ENCODE measurements at places on chromosomes 13 and 19.

DNA sequence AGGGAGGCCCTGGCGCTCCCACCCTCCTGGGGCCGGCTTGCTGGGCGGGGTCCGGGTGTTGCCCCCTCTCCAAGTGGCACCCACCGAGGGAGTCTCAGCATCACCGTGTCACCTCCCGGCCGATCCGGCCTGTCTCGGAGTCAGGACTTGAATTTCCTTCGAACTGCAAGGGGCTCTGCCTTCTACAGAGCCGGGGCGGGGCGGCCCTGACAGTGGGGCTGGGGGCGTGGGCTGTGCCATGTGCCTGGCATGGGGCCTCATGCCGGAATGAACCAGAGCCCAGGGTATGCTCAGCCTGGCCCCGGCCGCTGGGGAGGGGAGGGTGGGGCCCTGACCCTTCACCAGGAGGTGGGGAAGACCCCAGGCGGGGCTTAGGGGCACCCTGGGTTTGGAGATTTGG, 47.0 kb upstream of the TCF3 start:
- DNase-seq = no peak

DNA sequence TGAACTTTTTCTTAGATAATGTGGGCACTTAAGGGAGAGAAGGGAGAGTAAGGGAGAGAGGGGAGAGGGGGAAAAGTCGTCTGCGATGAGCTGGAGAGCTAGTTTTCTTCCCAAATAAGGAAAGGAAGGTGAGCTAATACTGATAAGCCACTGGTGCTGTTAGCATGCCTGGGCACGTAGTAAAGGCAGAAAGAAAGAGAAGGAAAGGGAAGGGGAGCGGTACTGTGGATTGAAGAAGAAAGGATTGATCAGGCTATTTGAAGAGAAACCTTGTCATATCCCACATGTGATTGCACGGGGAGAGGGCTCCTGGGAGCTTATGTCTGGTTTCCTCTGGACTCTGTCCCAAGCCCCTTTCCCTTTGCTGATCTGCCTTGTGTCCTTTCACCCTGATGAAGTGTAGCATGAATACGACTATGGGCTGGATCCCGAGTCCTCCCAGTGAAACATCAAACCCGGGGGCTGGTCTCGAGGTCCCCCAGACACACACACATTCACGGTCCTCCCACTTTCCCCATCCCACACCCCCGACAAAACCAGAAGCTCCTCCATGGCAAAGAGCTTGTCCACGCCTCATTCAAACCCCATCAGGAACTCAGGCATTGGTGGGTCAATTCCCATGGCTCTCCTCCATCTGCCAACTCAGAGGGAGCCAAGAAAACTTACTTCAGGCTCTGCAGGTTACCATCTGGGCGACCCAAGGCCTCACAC, 30.6 kb downstream of the NLRP13 start:
- no peak for DNase-seq

- DNase-seq = no peak
Observed at GRCh38 chr19:1811942-1812425, at the start of gene ATP8B3. ATP8B3 (minus strand) TSS chr19:1812276; CDS start chr19:1811736, 540 bp downstream.

DNA sequence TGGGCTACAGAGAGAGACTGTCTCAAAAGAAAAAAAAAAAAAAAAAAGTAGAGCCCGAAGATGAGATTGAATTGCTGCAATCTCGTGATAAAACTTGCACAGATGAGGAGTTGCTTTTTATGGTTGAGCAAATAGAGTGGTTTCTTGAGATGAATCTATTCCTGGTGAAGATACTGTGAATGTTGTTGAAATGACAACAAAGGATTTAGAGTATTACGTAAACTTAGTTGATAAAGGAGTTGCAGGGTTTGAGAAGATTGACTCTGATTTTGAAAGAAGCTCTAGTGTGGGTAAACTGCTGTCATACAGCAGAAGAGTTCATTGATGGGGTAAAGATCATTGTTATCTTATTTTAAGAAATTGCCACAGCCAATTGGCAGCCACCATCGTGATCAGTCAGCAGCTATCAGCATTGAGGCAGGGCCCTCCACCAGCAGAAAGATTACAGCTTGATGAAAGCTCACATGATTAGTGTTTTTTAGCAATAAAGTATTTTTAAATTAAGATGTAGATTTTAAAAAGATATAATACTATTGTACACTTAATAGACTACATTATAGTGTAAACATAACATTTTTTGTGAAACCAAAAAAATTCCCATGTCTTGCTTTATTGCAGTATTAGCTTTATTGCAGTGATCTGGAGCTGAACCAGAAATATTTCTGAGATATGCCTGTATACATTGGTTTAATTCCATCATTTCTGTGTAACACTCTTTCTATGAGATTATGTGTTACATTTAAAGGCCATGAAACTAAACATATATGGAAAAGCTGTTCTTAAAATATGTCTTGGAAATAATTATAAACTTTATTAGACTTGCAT, 43.1 kb downstream of the ZMYM2 start:
- no peak for DNase-seq

DNA sequence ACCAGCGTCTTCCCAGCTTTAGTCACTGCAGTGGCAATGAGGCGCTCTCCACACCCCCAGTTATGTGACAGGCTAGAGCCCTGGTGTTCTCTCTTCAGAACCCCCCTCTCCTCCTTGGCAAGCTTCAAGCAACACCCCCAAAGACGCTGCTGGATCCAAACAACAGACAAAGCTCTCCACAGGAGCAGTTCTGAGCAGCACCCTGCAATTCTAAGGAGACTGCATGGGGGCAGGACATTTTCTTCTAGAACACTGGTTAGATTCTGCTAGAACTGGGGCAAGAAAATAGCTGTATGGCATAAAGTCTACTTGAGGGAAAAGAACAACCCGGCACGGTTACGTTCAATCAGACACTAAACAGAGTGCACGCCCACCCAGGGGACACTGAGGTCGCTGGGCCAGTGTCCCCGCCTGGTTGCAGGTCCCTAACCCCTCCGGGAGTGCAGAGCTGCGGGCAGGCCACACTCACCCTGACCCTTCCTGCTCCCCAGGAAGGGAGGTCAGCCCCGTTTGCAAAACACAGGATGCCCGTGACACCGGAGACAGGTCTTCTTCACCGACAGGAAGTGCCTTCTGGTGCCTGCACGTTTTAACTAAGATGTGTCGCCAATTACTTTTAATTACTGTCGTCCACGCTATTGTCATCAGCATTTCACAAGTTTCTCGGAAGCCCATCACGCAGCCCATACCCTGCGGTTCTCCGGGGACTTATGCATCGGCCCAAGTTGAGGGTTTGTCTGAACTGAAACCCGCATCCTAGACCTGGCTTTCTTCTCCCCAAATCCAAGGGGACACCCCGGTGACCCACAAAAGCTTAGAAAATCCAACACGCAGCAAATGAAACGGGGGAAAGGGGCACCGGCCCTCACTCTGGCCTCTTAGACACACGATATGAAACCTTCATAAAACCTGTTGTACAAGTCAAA, 943 bp downstream of the GJB6 start:
- DNase-seq = no peak

DNA sequence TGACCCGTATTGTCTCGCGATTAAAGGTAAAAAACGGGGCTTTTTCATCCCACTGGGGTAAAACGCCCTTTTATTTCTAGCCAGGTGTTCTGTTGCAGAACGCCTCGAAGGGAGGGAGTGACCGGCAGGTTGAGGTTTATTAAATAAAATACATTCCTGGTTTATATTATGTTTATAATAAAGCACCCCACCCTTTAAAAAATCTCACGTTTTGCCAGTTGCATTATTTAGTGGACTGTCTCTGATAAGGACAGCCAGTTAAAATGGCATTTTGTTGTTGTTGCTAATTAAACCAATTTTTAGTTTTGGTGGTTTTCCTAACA, 25.1 kb upstream of the ZNF850 start:
- DNase-seq = no peak

GRCh38 chr13:112996671-112997091, 27.7 kb downstream of the MCF2L start:
- DNase-seq = no peak

DNA sequence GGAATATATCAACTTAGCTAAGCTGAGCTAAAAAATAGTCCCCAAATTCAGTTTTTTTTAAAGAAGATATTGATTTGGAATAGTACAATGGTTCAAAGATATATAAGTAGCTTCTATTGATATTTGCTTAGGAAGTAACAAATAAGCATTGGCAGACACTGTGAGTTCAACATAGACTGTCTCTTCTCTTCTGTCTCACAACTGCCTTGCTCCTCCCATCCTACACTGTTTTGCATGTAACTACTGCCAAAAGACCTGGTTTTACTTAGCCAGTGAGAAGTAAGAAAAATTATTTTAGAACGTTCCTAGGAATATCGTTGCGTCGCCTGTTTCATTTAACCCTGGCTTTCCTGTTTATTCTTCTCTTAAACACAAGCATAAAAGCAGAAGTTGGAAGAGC, 859.0 kb upstream of the SPRY2 start:
- no peak for DNase-seq

DNA sequence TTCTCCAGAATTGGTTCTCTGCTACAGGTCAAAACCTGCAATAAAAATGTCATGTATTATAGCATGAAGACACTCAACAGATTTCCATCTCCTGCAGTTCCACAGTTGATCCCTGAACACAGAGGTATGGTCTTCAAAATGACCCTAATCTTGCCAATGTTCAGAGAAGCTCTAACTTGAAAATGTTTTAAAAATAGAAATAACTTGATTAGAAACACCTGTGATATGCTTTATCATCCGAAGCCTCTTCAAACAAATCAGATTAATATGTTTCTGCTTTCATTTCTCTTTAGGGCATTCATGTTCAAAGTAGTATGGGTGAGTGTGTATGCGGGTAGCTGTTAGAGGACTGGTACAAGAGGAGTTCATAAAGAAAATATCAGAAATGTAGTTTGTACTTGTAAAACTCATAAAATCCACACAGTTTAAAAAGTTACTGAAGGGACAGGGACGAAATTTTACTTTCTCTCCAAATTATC, 60.4 kb downstream of the KCNRG start:
- DNase-seq = no peak

GRCh38 chr19:43545981-43546380, 13.0 kb downstream of the ZNF575 start:
- DNase-seq = no peak

GRCh38 chr19:38079926-38080380, 144.1 kb downstream of the DPF1 start:
- DNase-seq = peak; percentile 75

GRCh38 chr13:34944751-34945150, 2.7 kb downstream of the NBEA start:
- no peak for DNase-seq

DNA sequence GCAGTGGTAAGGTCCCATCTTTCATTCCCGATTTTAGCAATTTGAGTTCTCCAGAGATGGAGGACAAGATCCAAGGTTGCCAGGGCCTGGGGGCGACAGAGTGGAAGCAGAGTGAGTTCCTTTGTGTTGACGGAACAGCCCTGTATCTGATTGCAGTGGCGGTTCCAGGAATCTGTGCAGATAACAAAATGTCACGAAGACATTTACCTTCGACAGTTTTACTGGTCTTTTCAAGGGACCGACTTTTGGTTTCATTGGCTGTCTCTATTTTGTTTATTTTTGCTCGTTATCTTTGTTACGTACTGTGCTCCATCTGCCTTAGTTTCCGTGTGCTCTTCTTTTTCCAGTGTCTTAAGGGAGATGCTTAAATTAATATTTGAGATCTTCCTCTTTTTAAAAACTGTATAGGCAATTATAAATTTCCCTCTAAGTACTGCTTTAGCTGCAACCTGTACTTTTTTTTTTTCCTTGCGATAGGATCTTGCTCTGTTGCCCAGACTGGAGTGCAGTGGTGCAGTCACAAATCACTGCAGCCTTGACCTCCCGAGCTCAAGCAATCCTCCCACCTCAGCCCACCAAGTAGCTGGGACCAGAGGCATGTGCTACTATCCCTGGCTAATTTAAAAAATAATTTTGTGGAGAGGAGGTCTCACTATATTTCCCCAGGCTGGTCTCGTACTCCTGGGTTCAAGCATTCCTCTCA, 23.2 kb downstream of the KDM4B start:
- no peak for DNase-seq

- peak; percentile 99 for DNase-seq
Observed at GRCh38 chr13:44903574-44903985, 85.7 kb downstream of the NUFIP1 start.

- peak; percentile 21 for DNase-seq
Observed at GRCh38 chr13:62837895-62838294, 1422.2 kb upstream of the PCDH20 start.

- DNase-seq = no peak
Observed at GRCh38 chr19:5957170-5957569, 20.8 kb downstream of the RANBP3 start.

DNA sequence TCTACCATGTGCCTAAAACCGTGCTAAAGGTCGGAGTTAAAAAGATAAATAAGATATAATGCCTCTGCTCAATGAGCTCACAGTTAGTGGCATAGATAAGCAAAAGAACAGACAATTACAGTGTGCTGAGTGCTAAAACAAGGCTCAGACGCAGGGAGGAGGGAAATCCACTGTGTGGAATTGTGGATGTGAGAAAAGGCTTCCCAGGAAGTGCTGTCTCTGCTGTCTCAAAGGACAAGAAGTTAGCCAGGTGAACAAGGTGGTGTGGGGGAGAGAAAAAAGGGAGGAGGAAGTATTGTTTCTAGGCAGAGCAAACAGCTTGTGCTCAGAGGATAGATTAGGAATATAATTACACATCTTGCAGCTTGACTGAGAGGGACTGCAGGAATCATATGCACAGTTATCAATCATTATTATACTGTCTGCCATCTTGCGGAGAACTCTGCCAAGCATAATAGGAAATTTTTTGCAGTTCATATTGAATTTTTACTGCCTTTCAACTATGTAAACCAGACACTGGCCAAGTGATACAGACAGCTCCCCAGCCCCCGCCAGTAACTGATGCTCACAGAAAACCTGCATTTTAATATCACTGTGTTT, 9.3 kb downstream of the C13orf42 start:
- DNase-seq = no peak

- DNase-seq = no peak
Observed at GRCh38 chr13:109569958-109570711, 216.2 kb downstream of the IRS2 start.

- no peak for DNase-seq
Observed at GRCh38 chr13:26784704-26785639, 24.4 kb upstream of the GPR12 start.

GRCh38 chr19:58355908-58356765, 2.8 kb upstream of the A1BG start:
- no peak for DNase-seq

- peak; percentile 75 for DNase-seq
Observed at GRCh38 chr13:33497146-33497845, 211.7 kb upstream of the STARD13 start.

DNA sequence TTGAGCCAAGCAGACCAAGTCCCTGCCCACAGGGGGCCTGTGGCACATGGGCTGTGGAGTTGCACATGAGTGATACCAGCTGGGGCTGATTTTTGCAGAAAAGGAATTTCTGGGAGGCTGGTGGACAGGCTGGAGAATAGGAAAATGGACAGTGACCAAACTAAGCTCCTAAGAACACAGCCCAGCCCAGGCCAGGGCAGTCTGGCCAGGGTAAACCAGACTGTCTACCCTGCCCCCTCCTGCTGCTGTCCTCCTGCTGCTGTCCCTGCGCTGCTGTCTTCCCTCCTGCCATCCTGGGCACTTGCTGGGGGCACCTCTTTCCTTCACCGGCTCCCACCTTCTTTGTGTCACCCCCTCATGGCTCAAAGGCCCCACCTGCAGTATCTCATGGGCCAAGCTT, 219.2 kb downstream of the ZIC5 start:
- no peak for DNase-seq

- no peak for DNase-seq
Observed at GRCh38 chr13:49225223-49226042, 5.3 kb downstream of the MLNR start.

GRCh38 chr19:37991841-37992248, 84.8 kb downstream of the SIPA1L3 start:
- DNase-seq = no peak

GRCh38 chr19:17555929-17556813, 722 bp downstream of the COLGALT1 start:
- peak; percentile 66 for DNase-seq

GRCh38 chr19:1651568-1652291, 685 bp downstream of the TCF3 start:
- peak; percentile 41 for DNase-seq

Measured in mesenchymal stem cell (in vitro differentiated cells and primary cell).